Thoracic aorta (tissue), 2 donors: ENCODE measurements at places on chromosomes 7 and 10.

DNA sequence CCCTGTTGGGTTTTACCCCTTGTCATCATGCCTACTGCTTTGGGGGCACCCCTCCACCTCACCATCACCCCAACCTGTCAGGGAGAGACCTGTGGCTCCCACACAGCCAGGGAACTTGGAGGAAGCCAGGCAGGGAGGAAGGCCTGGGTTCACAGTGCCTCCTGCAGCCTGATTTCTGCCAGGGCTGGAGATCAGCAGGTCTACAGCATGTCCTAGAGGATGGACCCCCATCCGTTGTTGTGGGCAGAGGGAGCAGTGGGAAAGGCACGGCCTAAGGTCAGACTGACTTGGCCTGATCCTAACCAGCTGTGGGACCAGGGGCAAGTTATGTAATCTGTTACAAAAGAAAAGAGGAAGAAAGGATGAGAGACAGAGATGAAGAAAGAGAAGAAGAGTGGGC is 28.2 kb downstream of the ZCCHC24 start:
- H3K27me3 ChIP-seq = no peaks in the 10 kb centered on the region
- H3K36me3 ChIP-seq = peaks cover 16% of the 10 kb centered on the region
- H3K4me3 ChIP-seq = no peak overlapping the region
- H3K27ac ChIP-seq = no peak overlapping the region
- H3K4me1 ChIP-seq = peaks cover 61% of the 10 kb centered on the region

- H3K4me3 ChIP-seq = no peak overlapping the region
- H3K36me3 ChIP-seq = no peaks in the 10 kb centered on the region
- no peaks in the 10 kb centered on the region for H3K4me1 ChIP-seq
- H3K27me3 ChIP-seq = no peaks in the 10 kb centered on the region
Observed at GRCh38 chr10:117823980-117824379, 222.8 kb downstream of the RAB11FIP2 start.

DNA sequence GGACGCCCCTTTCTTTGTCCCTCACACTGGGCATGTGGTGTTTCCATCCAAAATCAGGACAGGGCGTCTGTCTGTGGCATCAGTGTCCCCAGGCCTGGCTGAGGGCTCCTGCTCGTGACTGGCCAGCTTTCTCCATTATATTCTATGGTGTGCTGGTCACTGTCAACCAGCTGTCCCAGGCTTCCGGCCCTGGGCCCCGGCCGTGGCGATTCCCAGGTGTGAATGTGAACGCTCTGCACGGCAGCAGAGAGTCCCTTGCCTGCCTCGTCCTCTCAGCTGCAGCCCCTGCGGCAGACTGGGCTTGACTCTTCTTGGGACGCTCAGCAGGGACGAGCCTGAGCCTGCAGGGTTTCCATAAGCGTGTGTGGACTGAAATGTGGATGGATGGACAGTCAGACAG is 5.9 kb upstream of the UTF1 start:
- H3K4me3 ChIP-seq = no peak overlapping the region
- H3K4me1 ChIP-seq = no peaks in the 10 kb centered on the region
- H3K36me3 ChIP-seq = no peaks in the 10 kb centered on the region
- no peak overlapping the region for H3K27ac ChIP-seq
- no peaks in the 10 kb centered on the region for H3K27me3 ChIP-seq
- DNase-seq = no peak

- DNase-seq = no peak
- no peak overlapping the region for H3K27ac ChIP-seq
- H3K4me3 ChIP-seq = no peak overlapping the region
- H3K36me3 ChIP-seq = no peaks in the 10 kb centered on the region
- no peaks in the 10 kb centered on the region for H3K4me1 ChIP-seq
Observed at GRCh38 chr10:2094171-2094570, 356.8 kb upstream of the ADARB2 start.

GRCh38 chr10:52488606-52489485 is 174.8 kb downstream of the DKK1 start:
- DNase-seq = no peak
- H3K27me3 ChIP-seq = no peaks in the 10 kb centered on the region
- H3K4me1 ChIP-seq = peaks cover 4% of the 10 kb centered on the region
- H3K27ac ChIP-seq = no peak overlapping the region
- no peaks in the 10 kb centered on the region for H3K36me3 ChIP-seq
- H3K4me3 ChIP-seq = no peak overlapping the region

DNA sequence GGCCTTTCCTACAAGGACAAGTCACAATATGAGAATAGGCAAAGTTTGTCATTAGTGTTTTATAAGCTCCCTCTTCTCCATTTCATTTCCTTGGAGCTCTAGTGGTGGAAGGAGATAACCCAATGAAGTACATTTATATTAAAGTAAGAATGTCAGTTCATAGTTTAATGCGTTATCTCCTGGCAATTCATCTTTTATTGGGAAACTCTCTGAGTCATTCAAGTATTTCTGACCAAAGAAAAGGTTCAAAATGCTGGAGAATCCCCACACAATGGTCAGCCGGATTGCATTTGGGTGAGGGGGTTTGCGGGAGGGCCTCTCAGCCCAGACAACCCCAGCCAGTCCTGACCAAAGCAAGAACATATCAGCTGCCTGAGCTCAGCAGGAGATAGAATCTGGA is 321.5 kb upstream of the NRP1 start:
- H3K4me1 ChIP-seq = no peaks in the 10 kb centered on the region
- no peaks in the 10 kb centered on the region for H3K27me3 ChIP-seq
- H3K4me3 ChIP-seq = no peak overlapping the region

- DNase-seq = no peak
- no peaks in the 10 kb centered on the region for H3K36me3 ChIP-seq
- H3K4me1 ChIP-seq = no peaks in the 10 kb centered on the region
- H3K4me3 ChIP-seq = no peak overlapping the region
Observed at GRCh38 chr7:41771717-41772116, 68.8 kb upstream of the INHBA start.

DNA sequence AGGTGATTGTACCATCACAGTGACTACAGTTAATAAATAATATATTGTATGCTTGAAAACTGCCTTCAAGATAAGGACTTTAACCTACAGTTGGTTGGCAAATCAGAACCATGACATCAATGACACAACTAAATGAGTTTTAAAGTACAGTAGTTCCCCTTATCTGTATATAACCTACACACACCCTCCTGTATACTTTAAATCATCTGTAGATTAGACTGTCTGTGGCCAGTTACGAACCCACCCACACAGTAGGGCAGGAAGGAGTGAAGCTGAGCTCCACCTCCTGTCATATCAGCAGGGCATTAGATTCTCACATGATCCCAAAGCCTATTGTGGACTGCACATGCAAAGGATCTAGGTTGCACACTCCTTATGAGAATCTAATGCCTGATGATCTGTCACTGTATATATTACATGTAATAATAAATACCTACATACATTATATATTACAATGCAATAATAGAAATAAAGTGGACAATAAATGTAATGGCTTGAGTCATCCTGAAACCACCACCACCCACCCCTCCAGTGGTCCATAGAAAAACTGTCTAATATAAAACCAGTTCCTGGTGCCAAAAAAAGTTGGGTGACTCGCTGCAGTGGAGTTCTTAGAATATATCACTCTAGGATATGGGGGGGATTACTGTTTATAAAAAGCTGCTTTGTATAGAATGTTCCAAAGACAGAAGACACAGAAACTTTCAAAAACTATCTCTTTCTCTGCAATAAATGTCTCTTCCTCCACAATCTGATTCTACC is 5.6 kb downstream of the TPK1 start:
- DNase-seq = no peak
- no peak overlapping the region for H3K27ac ChIP-seq
- H3K27me3 ChIP-seq = no peaks in the 10 kb centered on the region
- H3K4me1 ChIP-seq = peaks cover 14% of the 10 kb centered on the region
- no peaks in the 10 kb centered on the region for H3K36me3 ChIP-seq

DNA sequence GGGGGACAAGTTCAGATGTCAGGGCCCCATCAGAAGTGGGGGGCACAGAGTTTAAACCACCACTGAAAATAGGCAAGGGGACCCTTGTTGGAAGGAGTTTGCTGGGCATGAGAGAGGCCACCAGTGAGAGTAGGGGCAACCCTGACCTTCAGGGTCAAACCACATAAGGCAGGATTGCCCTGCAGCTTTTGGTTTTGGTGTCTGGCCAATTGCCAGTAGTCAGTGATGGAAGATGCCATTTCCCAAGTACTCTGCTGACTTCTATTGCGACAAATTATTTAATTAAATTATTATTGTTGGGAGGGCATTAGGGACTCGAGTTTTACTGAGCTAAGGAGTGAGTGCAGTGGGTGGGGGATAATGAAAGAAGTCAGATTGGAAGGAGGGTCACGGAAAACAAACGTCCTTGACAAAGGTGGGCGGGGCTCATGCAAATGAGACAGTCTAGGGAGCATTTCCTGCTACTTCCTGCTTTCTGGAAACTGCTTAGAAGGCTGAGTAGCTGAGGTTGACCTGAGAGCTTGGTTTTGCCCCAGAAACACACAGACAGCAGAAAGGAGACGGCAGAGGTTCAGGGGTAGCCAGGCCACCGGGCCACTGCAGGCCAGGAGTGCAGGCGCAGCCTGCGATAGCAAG is 74.2 kb upstream of the ANLN start:
- H3K4me3 ChIP-seq = no peak overlapping the region
- H3K27ac ChIP-seq = no peak overlapping the region
- H3K27me3 ChIP-seq = no peaks in the 10 kb centered on the region
- H3K36me3 ChIP-seq = no peaks in the 10 kb centered on the region
- peaks cover 6% of the 10 kb centered on the region for H3K4me1 ChIP-seq

DNA sequence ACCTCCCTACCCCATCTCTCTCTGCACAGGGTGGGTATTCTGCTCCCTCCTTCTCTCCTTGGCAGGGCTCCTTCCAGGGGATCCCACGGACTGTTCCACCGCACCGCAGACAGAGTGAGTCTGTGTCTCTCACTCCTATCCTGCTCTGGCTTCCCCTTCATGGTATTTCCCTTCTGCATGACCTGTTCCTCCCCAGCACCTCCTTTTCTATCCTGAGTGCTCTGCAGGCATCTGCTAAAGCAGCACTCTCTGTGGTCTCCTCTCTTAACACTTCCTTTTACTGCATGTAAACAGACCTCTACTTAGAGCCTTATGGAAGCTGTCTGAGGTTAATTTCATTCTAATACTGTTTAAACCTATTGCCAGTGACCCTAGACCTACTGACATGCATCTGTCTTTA is 171.5 kb downstream of the CCSER2 start:
- H3K27me3 ChIP-seq = no peaks in the 10 kb centered on the region
- DNase-seq = no peak
- no peaks in the 10 kb centered on the region for H3K36me3 ChIP-seq
- no peak overlapping the region for H3K27ac ChIP-seq

DNA sequence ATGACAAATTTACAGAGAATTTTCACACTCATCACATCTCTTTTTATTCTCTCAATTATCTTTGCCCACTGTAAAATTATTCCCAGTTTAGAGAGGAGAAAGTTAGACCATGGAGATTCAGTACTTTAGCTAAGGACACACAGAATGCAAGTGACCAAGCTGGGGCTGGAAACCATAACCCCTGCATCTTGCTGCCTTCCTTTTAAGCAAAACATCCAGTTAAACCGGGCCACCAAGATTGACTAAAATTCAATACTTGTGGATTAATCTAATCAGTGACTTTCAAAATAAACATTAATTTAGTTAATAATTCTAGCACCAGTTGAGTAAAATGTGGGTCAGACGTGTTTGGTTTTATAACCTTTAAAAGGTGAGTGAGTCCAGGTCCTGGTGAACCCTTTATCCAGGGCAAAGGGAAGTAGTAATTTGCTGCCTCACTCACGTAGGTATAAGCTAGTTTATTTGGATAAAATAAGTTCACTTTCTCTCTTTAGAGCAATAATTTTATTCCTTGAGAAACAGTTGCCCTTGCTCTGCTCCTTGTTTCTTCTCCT is 1.9 kb upstream of the CYP2C8 start:
- no peak overlapping the region for H3K4me3 ChIP-seq
- H3K4me1 ChIP-seq = no peaks in the 10 kb centered on the region
- no peak overlapping the region for H3K27ac ChIP-seq

GRCh38 chr10:51972733-51973346 is 273.4 kb upstream of the CSTF2T start:
- no peak overlapping the region for H3K27ac ChIP-seq
- H3K4me1 ChIP-seq = no peaks in the 10 kb centered on the region
- DNase-seq = no peak
- H3K4me3 ChIP-seq = no peak overlapping the region

DNA sequence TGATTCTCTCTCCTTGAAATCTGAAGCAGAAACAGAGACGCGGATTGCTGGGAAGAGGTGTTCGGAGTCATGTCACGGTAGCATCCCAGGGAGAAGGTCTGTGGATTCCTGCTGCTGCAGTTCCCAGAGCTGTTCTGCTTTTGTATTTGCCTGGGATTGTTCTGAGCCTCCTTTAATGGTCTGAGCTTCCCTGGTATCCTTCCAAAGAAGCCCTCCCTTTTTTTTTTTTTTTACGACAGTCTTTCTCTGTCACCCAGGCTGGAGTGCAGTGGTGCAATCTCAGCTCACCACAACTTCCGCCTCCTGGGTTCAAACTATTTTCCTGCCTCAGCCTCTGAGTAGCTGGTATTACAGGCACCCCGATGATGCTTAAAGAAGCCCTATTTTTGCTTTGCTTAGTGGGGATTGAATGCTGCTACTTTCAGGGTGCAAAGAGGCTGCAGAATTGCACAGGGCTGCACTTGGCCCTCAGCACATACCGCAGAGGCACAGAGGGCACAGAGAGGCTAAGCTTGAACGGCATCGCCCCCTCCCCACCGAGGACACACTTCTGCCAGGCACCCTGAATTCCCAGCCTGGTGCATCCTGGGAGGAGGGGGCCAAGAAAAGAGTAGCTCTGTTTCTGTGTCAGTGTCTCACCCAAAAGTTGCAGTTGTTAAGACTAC is 208.6 kb upstream of the GALNT17 start:
- no peak overlapping the region for H3K4me3 ChIP-seq
- no peak overlapping the region for H3K27ac ChIP-seq
- no peaks in the 10 kb centered on the region for H3K27me3 ChIP-seq
- no peaks in the 10 kb centered on the region for H3K36me3 ChIP-seq

- no peaks in the 10 kb centered on the region for H3K27me3 ChIP-seq
- no peak overlapping the region for H3K27ac ChIP-seq
- H3K36me3 ChIP-seq = no peaks in the 10 kb centered on the region
- H3K4me3 ChIP-seq = peak overlapping the region; percentile 10
- H3K4me1 ChIP-seq = peaks cover 15% of the 10 kb centered on the region
Observed at GRCh38 chr7:69374044-69374425, 224.2 kb upstream of the AUTS2 start.

DNA sequence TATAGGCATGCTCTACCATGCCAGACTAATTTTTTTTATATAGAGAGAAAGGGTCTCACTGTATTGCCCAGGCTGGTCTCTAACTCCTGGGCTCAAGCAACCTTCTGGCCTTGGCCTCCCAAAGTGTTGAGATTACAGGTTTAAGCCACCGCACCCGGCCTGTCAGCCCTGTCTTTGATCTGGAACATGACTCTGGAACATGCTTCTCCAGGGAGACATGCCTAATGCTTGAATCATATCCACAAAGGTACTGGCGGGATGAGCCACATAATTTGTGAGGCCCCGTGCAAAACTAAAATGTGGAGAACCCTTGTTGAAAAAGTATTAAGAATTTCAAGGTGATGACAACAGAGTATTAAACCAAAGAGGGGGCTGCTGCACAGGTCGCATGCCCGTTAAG is 282.8 kb downstream of the ARHGAP12 start:
- no peaks in the 10 kb centered on the region for H3K36me3 ChIP-seq
- peaks cover 13% of the 10 kb centered on the region for H3K4me1 ChIP-seq
- no peak for DNase-seq
- no peak overlapping the region for H3K27ac ChIP-seq

- no peaks in the 10 kb centered on the region for H3K4me1 ChIP-seq
- no peak overlapping the region for H3K4me3 ChIP-seq
- DNase-seq = no peak
- no peaks in the 10 kb centered on the region for H3K27me3 ChIP-seq
Observed at GRCh38 chr7:158394936-158395335, 192.7 kb downstream of the PTPRN2 start.

GRCh38 chr10:129612481-129613109 is 145.6 kb downstream of the MGMT start:
- H3K27me3 ChIP-seq = no peaks in the 10 kb centered on the region
- H3K36me3 ChIP-seq = no peaks in the 10 kb centered on the region
- DNase-seq = no peak
- H3K4me1 ChIP-seq = no peaks in the 10 kb centered on the region
- H3K4me3 ChIP-seq = no peak overlapping the region
